Testis (tissue), 5 donors: ENCODE measurements at places on chromosomes 12 and 14. TPM values are rescaled to one million over a fixed set of nuclear protein-coding genes. Genes with fewer than 3 reads are reported as not detected.

GRCh38 chr14:80901260-80901659 lies 40.3 kb downstream of the CEP128 start:
- no peak for DNase-seq
- H3K36me3 ChIP-seq = no peaks in the 10 kb centered on the region
- H3K4me1 ChIP-seq = no peaks in the 10 kb centered on the region
- no peak overlapping the region for H3K27ac ChIP-seq
- H3K4me3 ChIP-seq = no peak overlapping the region

RIMKLB gene
- total RNA-seq = 123 TPM

INSM2 gene
- total RNA-seq = 2.3 TPM

ABCC9 gene
- total RNA-seq = 2.3 TPM

- H3K27ac ChIP-seq = no peak overlapping the region
- no peaks in the 10 kb centered on the region for H3K36me3 ChIP-seq
- no peaks in the 10 kb centered on the region for H3K4me1 ChIP-seq
- no peak for DNase-seq
Observed at GRCh38 chr12:100793182-100793581, 1.4 kb upstream of the ANO4 start.
